Left lung (tissue), 14 donors: ENCODE measurements at places on chromosomes 5 and 9. TPM values are rescaled to one million over a fixed set of nuclear protein-coding genes. Genes with fewer than 3 reads are reported as not detected.
A peak's percentile ranks its signal among the peaks of the same experiment; 100 is the strongest.

GRCh38 chr5:116044073-116044472 lies 11.8 kb downstream of the ARL14EPL start:
- no peak overlapping the region for H3K4me3 ChIP-seq
- H3K36me3 ChIP-seq, result no peaks in the 10 kb centered on the region
- H3K4me1 ChIP-seq, result no peaks in the 10 kb centered on the region

GRCh38 chr5:67879620-67880510 lies 335.7 kb upstream of the PIK3R1 start:
- no peaks in the 10 kb centered on the region for H3K4me1 ChIP-seq
- no peak for DNase-seq
- no peaks in the 10 kb centered on the region for H3K36me3 ChIP-seq
- H3K27me3 ChIP-seq, result no peaks in the 10 kb centered on the region
- no peak overlapping the region for H3K27ac ChIP-seq

GRCh38 chr5:73459366-73459765 lies 10.8 kb upstream of the FOXD1 start:
- peaks cover 22% of the 10 kb centered on the region for H3K27me3 ChIP-seq
- no peak overlapping the region for H3K27ac ChIP-seq
- no peaks in the 10 kb centered on the region for H3K36me3 ChIP-seq
- no peak overlapping the region for H3K4me3 ChIP-seq
- no peaks in the 10 kb centered on the region for H3K4me1 ChIP-seq

GRCh38 chr9:76962732-76963131 lies 56.7 kb upstream of the FOXB2 start:
- no peaks in the 10 kb centered on the region for H3K27me3 ChIP-seq
- no peak for DNase-seq
- no peak overlapping the region for H3K4me3 ChIP-seq
- H3K4me1 ChIP-seq, result no peaks in the 10 kb centered on the region
- H3K27ac ChIP-seq, result no peak overlapping the region

- no peak overlapping the region for H3K27ac ChIP-seq
- DNase-seq, result no peak
- H3K36me3 ChIP-seq, result no peaks in the 10 kb centered on the region
- peaks cover 44% of the 10 kb centered on the region for H3K27me3 ChIP-seq
- no peak overlapping the region for H3K4me3 ChIP-seq
- H3K4me1 ChIP-seq, result no peaks in the 10 kb centered on the region
Observed at GRCh38 chr9:37693260-37693659, 42.5 kb downstream of the FRMPD1 start.

DNA sequence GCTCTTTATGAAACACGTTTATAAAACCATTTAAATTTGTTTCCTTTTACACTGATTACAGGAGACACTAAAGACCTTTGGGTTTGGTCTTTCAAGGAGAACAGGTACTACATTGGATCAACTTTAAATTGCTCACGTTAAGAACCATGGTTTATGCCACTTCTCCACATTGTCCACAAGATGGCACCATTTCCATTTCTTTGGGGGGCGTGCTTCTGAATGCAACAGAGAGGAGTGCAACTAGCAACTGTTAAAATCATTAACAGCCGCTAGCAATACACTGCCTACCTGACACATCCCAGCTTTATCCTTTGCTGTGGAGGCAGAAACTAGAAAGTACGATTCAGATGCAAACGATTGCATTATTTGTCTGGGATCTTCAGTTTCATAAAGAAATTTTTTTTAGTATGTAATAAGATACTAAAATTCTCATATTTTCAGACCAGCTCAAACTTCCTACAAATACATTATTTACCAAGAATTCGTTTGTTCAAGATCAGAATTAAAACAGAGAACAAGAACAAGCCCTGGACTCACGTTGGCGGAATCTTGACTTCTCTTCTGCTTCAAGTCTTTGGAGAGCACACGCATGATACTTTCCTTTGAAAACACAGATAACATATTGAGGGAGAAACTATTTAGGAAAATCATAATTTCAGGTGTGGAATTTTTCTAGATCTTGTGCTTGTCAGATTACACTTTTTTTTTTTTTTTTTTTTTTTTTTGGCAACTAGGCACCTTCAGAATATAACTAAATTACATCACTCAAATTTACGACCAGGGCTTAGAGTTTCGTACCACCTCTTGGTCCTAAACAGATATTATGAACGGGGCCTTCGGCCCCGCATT lies 702 bp downstream of the CDC20B start:
- no peak for DNase-seq
- H3K36me3 ChIP-seq, result no peaks in the 10 kb centered on the region
- H3K4me3 ChIP-seq, result peak overlapping the region; percentile 26
- no peak overlapping the region for H3K27ac ChIP-seq

GRCh38 chr5:7755958-7756357 lies 95.0 kb downstream of the CFAP90 start:
- H3K36me3 ChIP-seq, result no peaks in the 10 kb centered on the region
- H3K4me1 ChIP-seq, result no peaks in the 10 kb centered on the region
- no peak for DNase-seq
- H3K27me3 ChIP-seq, result no peaks in the 10 kb centered on the region
- no peak overlapping the region for H3K4me3 ChIP-seq
- no peak overlapping the region for H3K27ac ChIP-seq

- H3K4me3 ChIP-seq, result no peak overlapping the region
- DNase-seq, result no peak
- no peaks in the 10 kb centered on the region for H3K27me3 ChIP-seq
- no peak overlapping the region for H3K27ac ChIP-seq
Observed at GRCh38 chr5:10500669-10501068, 59.0 kb downstream of the ROPN1L start.

- DNase-seq, result no peak
Observed at GRCh38 chr9:33167972-33168461, 881 bp upstream of the B4GALT1 start.

DNA sequence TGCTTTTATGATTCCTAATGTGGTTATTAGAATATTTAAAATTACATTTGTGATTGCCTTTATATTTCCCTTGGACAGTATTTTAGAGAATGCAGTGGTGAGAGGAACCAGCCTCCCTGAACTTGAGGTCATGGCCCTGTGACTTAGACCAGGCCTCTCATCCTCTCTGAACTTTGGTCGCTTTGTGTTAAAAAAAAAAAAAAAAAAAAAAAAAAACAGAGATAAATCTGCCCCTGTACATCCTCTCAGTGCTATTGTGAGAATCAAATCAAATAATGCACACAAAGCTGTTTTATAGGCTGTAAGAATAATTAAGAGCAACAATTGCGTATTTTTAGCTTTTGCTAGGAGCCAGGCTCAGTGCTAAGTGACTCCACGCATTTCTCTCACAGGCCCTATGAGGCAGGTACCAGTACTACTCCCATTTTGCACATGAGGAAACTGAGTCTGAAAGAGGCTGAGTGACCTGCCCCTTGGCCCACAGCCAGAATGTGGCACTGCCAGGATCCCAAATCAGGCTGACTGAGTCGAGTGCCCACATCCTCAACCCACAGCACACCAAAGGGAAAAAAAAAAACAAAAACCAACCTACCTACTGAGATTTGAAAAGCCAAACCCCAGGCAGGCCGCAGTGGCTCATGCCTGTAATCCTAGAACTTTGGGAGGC lies 110.3 kb upstream of the LARP1 start:
- H3K27ac ChIP-seq, result no peak overlapping the region
- DNase-seq, result no peak
- no peaks in the 10 kb centered on the region for H3K36me3 ChIP-seq
- peaks cover 9% of the 10 kb centered on the region for H3K4me1 ChIP-seq
- H3K4me3 ChIP-seq, result no peak overlapping the region

GRCh38 chr5:154583671-154584177 lies 105.7 kb upstream of the HAND1 start:
- H3K4me1 ChIP-seq, result peaks cover 5% of the 10 kb centered on the region
- no peak overlapping the region for H3K27ac ChIP-seq
- peaks cover 12% of the 10 kb centered on the region for H3K27me3 ChIP-seq
- H3K36me3 ChIP-seq, result no peaks in the 10 kb centered on the region

GRCh38 chr9:98500337-98500919 lies 208.3 kb downstream of the GABBR2 start:
- H3K36me3 ChIP-seq, result no peaks in the 10 kb centered on the region
- H3K4me1 ChIP-seq, result no peaks in the 10 kb centered on the region
- H3K4me3 ChIP-seq, result no peak overlapping the region
- no peak overlapping the region for H3K27ac ChIP-seq

GRCh38 chr9:91530829-91531228 lies 107.2 kb upstream of the NFIL3 start:
- H3K36me3 ChIP-seq, result no peaks in the 10 kb centered on the region
- no peaks in the 10 kb centered on the region for H3K4me1 ChIP-seq
- DNase-seq, result no peak
- no peaks in the 10 kb centered on the region for H3K27me3 ChIP-seq

GRCh38 chr9:123640792-123641222 lies 284.8 kb downstream of the CRB2 start:
- peaks cover 22% of the 10 kb centered on the region for H3K4me1 ChIP-seq
- DNase-seq, result no peak
- no peaks in the 10 kb centered on the region for H3K27me3 ChIP-seq
- H3K4me3 ChIP-seq, result no peak overlapping the region

DNA sequence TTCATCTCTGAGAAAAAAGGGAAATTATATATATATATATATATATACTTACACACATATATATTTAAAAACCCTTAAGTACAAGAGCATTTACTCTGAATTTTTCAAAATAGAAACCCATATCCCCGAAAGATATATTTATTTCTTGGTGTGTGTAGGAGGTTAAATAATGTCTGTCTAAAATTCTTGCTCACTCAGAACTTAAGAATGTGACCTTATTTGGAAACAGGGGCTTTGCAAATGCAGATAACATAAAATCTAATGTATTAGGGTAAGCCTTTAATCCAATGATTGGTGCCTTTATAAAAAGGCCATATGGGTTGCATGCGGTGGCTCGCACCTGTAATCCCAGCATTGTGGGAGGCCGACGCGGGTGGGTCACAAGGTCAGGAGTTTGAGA lies 517.3 kb upstream of the TLE4 start:
- H3K36me3 ChIP-seq, result no peaks in the 10 kb centered on the region
- H3K27me3 ChIP-seq, result no peaks in the 10 kb centered on the region
- H3K4me1 ChIP-seq, result no peaks in the 10 kb centered on the region
- H3K4me3 ChIP-seq, result no peak overlapping the region
- no peak for DNase-seq
- H3K27ac ChIP-seq, result no peak overlapping the region

DNA sequence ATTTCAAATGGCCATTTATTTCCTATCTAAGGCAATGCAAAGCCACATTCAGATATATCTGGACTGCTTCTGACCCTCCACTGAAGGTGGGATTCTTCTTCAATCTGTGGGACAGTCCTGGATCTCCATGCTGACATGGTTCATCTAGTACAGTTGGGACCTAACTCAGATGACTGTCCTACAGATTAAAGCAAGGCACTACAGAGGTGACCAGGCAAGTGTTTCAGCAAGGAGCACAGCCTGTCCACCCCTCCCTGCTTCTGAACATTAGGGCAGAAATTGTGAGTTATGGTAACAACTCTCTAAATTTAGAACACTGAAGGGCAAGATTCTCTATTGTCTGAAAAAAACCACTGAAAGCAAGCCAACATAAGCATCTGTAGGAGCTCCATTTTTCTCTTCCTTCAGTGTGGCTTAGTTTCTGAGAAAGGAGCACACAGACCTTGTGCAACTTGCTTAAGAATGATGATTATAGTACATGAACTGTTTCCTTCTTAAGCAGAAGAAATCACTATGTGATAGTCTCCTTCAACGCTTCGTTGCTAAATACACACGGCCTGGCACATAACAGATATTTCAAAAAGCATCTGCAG lies 62.9 kb upstream of the BARX1 start:
- no peak for DNase-seq
- no peak overlapping the region for H3K4me3 ChIP-seq
- peak overlapping the region; percentile 2 for H3K27ac ChIP-seq
- no peaks in the 10 kb centered on the region for H3K36me3 ChIP-seq

- H3K4me3 ChIP-seq, result no peak overlapping the region
- H3K27me3 ChIP-seq, result no peaks in the 10 kb centered on the region
- peaks cover 5% of the 10 kb centered on the region for H3K36me3 ChIP-seq
- no peaks in the 10 kb centered on the region for H3K4me1 ChIP-seq
- DNase-seq, result no peak
Observed at GRCh38 chr5:109028608-109029299, 281.1 kb downstream of the FER start.

GRCh38 chr9:127035423-127035822 lies 87.0 kb downstream of the ANGPTL2 start:
- no peak overlapping the region for H3K4me3 ChIP-seq
- H3K27ac ChIP-seq, result peak overlapping the region; percentile 19
- H3K27me3 ChIP-seq, result no peaks in the 10 kb centered on the region
- no peaks in the 10 kb centered on the region for H3K4me1 ChIP-seq
- no peak for DNase-seq

GRCh38 chr5:115816226-115817081 lies at the start of gene CDO1:
CDO1 (minus strand) TSS chr5:115816659; CDS start chr5:115816397, 262 bp downstream.
- H3K27ac ChIP-seq, result peak within 1 kb of the TSS; percentile 50
- peaks cover 38% of the 10 kb centered on the region for H3K27me3 ChIP-seq
- DNase-seq, result peak; percentile 87
- peak within 1 kb of the TSS; percentile 32 for H3K4me3 ChIP-seq
- peaks cover 16% of the 10 kb centered on the region for H3K4me1 ChIP-seq

GRCh38 chr5:115809946-115810345 lies 6.5 kb downstream of the CDO1 start:
- H3K4me1 ChIP-seq, result no peaks in the 10 kb centered on the region
- H3K27me3 ChIP-seq, result peaks cover 30% of the 10 kb centered on the region
- no peak overlapping the region for H3K27ac ChIP-seq

DNA sequence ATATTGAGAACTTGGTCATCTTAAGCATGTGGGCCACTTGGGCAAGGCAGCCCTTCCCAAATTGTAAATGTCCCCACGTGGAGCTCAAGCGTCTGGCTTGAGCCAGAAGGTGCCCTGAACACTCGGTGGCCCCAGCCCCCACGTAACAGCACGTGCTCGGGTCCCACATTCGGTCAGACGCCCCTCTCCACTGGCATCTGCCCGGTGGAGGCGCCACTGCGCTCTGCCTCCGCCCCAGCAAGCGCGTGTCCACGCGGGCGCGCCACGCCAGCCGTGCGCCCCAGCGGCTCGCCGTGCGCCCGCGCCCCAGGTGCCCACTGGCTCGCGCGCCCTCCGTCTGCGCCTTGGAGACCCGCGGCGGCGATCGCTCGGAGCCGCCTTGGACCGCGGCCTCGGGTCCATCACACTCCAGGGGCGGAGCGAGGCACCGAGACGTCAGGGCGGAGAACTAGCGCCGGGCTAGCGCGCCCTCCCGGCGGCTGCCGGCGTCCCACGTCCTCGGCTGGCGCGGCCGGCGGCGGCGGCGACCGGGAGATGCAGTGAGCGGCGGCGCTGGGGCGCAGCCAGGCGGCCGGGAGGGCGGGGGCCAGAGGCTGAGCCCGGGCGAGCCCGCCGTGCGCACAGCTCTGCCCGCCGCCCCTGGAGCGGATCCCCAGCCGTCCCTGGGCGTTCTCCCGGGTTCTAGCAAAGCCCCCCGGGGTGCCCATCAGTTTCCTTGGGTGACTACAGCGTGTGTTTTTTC lies at the start of gene PALM2AKAP2:
PALM2AKAP2 (plus strand) TSS at position 488 of the 742 bp plus-strand sequence. CDS start 291 bp downstream, outside the sequence.
- H3K27ac ChIP-seq, result peak within 1 kb of the TSS; percentile 72
- H3K36me3 ChIP-seq, result no peaks in the 10 kb centered on the region
- H3K4me1 ChIP-seq, result peaks cover 9% of the 10 kb centered on the region
- peak; percentile 80 for DNase-seq
- no peaks in the 10 kb centered on the region for H3K27me3 ChIP-seq
- H3K4me3 ChIP-seq, result peak within 1 kb of the TSS; percentile 30

MRPL22 gene
- polyA plus RNA-seq, result 42.0 TPM

TCOF1 gene
- polyA plus RNA-seq, result 30.7 TPM

C9orf57 gene
- polyA plus RNA-seq, result not detected

ADGRD2 gene
- polyA plus RNA-seq, result 0.10 TPM

PKD2L2 gene
- polyA plus RNA-seq, result 0.82 TPM

LMX1B gene
- polyA plus RNA-seq, result 0.13 TPM

CCDC180 gene
- polyA plus RNA-seq, result 29.9 TPM

TEX48 gene
- polyA plus RNA-seq, result 0.35 TPM

IFNA1 gene
- not detected for polyA plus RNA-seq

NR6A1 gene
- polyA plus RNA-seq, result 1.2 TPM

POLE3 gene
- polyA plus RNA-seq, result 65.4 TPM
